ENCODE measurements at places on chromosomes 11 and 22.

DNA sequence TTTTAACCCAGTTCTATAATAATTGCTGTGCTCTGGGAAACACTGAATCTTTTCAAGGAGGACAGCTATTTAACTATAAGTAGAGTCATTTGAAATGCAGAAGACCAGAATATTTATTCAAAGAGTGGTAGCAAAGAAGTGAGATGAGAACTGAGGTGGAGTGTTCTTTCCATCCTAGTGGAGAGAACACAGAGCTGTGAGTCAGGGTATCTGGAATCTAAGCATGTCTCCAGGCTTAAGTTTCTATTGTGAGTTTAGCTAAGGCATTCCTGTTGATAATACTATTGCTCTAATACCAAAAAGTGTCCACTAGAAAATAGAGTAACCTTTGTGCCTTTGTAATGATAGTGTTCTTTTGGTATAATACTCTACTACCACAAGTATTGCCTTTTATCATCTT is 32.4 kb downstream of the JAM3 start:
- no peak for DNase-seq

GRCh38 chr11:3215346-3216026 is 3.1 kb downstream of the MRGPRG start:
- DNase-seq = no peak

DNA sequence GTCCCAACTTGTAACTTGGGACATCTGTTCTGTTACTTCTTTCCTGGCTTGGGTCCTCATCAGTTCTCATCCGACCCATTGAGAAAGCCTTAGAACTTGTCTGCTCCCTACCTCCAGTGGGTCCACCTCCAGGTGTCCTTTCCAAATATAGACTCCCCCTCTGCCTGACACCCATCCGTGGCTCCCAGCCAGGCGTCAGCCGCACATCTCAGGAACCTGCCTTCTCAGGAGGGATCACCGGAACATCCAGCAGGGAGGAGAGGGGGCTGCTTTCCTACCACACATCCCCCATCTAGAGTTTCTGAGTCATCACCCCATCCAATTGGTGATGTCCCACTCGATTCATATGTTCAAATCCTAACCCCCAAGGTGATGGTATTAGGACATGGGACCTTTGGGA is 36.5 kb downstream of the C11orf91 start:
- DNase-seq = no peak

DNA sequence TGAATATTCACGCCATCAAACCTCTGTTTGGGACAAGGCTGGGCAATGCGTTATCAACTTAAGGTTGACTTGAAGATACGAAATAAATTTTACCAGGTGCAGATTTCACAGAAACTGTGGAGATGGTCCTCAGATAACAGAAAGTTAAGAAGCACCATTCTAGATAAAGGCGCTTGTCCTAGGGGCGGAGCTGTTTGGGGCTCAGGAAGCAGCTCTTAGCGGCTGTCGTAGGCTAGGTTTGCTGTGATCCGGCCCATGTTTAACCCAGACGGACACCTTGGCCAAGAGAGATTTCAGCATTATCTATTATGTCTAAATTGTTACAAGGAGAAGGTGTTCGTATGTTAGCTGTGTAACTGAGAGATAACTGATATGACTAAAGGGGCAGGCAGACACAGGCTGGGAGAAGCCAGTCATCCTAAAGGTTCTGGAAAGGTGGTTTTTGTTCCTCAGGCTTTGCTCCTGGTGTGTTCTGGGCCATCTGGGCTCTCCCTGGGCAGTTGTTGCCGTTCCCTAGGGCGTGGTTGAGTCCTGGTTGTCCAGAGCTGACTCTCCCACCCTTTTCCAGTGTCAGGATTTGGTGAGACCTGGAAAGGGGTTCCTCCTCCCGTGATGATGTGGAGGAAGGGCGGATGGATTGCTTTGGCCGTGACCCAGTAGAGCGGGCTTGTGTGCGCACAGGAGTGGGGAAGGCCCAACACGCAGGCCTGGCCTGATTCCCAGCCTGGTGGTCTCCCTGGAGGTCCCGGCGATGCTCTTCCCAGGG is 25.8 kb downstream of the TPCN2 start:
- DNase-seq = no peak

DNA sequence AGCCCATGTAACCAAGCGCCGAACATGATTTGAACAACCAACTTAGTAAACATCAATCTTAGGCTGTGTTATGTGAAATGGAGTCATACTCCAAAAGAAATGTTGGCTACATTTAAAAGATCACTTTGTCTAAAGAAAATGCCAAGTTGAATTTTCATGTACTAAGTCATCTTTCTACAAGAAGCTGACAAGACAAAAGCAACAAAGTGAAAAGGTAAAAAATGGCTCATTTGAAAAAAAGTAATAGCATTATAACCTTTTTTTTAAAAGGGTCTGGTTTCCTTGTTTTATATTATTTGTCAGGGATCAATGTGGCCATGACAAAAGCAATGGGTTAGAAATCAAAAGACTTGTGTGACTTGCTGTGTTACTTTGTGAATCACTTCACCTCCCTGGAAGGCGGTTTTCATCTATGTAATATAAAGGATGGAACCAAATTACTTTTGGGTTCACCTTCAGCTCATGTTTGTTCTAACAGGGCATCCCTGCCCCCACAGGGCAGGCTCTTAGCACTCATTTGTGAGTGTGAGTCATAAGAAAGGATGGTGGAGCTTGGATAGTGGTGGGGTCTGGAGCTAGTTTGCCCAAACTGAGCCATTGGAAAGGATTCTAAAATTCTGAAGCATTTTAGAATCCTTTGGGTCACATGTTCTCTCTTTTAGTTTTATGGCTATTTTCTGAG is 131.9 kb upstream of the MTMR2 start:
- no peak for DNase-seq

DNA sequence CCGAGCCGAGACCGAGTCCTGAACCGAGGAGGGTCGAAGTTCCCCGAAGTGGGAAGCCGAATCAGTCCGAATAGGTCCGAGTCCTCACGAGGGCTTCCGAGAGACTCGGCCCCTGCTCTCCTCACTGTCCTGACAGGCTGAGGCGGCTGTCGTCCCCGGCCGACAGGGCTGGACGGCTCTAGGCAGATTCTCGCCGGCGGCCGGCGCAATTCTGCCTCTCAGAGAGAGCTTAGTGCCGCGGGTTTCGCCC is 191 bp upstream of the DEAF1 start:
- no peak for DNase-seq

DNA sequence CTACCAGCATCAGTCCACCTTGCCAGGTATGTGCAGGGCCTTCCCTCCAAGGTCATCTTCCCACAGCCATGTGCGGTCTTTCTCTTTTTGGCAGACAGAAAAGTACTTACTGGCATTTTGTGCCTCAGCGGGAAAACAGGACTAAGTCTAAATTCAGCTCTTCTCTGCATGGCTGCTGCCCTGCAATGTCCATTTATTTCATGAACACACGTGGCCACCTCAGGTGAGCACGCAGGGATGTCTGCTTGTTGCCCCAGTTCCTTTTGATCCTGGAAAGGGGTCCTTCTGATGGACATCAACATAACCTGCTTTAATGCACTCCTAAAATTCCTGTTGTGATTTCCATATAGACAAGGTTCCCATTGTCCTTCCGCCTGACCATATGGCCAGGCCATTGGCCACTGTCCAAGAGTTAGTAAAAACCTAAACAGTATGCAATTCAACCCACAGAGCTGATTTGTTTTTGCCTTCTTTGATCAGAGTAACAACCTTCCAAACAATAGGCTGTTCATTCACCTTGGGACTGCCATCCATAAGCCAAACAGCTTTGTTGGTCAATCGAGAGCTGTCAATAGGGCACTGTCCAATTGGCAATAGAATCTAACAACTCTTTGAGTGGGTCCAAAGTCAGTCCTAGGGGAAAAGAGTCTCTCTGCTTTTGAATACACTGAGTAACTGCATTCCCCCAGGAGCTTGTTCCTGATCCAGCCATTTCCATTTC is 5.9 kb downstream of the TREH start:
- DNase-seq = no peak

- DNase-seq = no peak
Measured at GRCh38 chr22:50015451-50016307, 3.1 kb upstream of the IL17REL start.

GRCh38 chr11:134944131-134944530 is 532.1 kb upstream of the B3GAT1 start:
- DNase-seq = no peak

GRCh38 chr11:36012455-36012854 is 68.6 kb downstream of the LDLRAD3 start:
- DNase-seq = no peak

DNA sequence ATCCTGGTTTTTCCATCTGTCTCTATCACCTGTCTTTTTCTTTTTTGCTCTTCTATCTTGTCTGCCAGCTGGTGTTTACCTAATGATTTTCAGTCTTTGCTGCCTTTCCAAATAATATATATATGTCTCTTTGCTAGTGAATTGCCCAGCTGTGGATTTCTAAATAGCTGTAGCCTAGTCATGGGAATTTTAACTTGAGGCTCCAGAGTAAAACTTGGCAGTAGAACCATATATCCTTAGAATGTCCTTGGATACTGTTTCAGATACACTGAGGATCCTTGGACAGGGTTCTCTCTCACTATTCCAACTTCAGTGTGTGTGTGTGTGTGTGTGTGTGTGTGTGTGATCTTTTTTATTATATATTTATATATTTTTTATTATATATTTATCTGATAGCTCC is 2285.3 kb downstream of the LRRC4C start:
- no peak for DNase-seq
